Mucosa of gallbladder (tissue), 1 donor: ENCODE measurements at places on chromosomes 7 and 10.

GRCh38 chr7:71298378-71298777 is 166.4 kb downstream of the GALNT17 start:
- no peak for DNase-seq

GRCh38 chr10:119316729-119317097 is 109.3 kb downstream of the GRK5 start:
- DNase-seq: no peak

DNA sequence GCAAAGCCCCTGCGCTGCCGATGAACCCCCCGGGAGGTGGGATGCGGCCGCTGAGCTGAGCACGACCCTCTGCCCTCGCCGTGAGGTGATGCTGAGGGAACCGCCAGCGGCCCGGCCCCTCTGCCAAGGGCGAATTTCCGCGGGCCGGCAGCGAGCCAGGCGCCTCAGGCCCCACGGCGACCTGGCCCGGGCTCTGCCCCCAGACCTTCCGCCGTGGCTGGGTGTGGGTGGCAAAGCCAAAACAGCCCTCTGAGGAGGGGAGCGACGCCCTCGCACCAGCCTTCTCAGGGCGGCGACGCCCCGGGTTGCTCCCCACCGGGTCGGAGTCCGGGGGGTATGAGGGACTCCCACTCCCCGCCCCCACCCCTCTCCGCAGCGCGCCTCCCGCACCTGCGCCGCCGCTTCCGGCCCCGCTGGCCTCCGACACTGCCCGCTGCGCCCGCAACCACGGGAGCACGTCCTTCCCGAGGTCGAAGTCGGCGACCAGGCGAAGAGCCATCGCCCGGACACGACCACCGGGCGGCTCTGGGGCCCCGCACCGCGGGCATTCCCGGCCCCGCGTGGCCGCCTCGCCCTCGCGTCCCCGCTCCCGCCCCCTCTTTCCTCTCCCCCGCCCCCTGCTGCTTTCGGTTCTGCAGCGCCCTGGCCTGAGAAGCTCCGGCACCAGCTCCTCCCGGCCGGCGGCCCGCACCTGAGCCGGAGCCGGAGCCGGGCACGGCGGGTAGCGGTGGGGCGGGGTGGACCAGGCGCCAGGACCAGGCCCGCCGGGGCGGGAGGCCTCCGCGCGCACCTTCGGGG is at the start of gene GSAP:
Gene GSAP (minus strand): TSS at position 527 of the 798 bp plus-strand sequence. CDS start 28 bp downstream, at position 499.
- peak; percentile 39 for DNase-seq

GRCh38 chr10:98587156-98587837 is 140.6 kb upstream of the HPS1 start:
- DNase-seq: no peak

DNA sequence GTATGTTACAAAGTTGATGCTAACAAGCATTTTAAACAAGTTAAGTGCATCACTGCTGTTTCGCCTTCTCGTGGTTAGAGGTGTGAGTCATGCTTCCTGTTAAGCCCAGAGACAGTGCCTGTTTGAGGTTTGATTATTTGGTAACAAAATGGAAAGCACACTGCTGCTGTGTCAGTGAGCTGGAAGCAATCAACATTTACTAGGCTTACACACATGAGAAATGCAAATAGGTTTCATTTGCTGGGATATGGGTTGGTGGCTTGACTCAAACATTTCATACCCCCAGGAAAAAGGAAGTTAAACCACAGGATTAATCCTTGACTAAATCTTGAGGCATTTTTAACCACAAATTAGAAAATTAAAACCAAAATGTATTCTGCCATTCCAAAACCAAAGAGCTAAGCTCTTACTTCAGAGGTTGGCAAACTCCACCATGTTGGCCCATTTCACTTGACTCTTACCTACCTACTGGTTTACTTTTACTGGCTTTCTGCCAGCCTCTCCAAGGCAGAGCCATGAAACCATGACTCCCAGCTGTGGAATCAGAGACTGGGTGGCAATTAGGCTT is 139.2 kb downstream of the ETV1 start:
- peak; percentile 11 for DNase-seq
